Bronchial epithelial cell (primary cell): ENCODE measurements at places on chromosomes 2 and 18. TPM values are rescaled to one million over a fixed set of nuclear protein-coding genes. Genes with fewer than 3 reads are reported as not detected.

The BMPR2 gene
- 6.3 TPM in 2 replicates for total RNA-seq

The VIT gene
- not detected in 2 replicates for total RNA-seq

The ZEB2 gene
- total RNA-seq = 0.13 and 0.26 TPM in 2 replicates

The IL37 gene
- not detected in 2 replicates for total RNA-seq

The RBM44 gene
- total RNA-seq = 0.26 TPM in 2 replicates

The CELF4 gene
- total RNA-seq = 0.13 TPM in 1 of 2 replicates, not detected in the other

The ERBB4 gene
- under 0.01 TPM in 2 replicates for total RNA-seq

The RAB27B gene
- total RNA-seq = 65.5 and 72.7 TPM in 2 replicates
